GM03348 (cell line): ENCODE measurements at places on chromosomes 1 and 21.

GRCh38 chr1:32713081-32713480 is 10.5 kb upstream of the SYNC start:
- no peak for DNase-seq

DNA sequence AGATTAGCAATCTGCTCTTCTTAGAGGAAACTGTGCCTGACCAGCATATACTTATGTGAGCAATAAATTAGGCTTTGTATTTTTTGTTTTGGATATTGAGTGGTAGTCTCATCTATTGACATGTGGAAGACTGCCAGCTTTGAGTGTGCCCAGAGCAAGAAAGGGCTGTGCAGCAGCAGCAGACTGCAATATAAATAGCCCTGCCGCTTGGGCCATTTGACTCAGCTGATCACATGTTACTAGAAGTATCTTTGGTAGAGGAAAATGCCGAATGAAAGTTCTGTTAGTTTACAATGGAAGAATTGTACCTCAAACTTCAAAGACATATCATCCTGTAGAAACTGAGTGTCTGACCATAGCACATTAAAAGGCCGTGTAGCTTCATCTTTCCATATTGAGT is 9.1 kb upstream of the PSMB2 start:
- DNase-seq, result no peak

GRCh38 chr1:225554216-225554812 is 98.6 kb downstream of the ENAH start:
- DNase-seq, result peak; percentile 54

- DNase-seq, result no peak
These were observed 943.6 kb downstream of the KCNT2 start for GRCh38 chr1:195664628-195665027.

DNA sequence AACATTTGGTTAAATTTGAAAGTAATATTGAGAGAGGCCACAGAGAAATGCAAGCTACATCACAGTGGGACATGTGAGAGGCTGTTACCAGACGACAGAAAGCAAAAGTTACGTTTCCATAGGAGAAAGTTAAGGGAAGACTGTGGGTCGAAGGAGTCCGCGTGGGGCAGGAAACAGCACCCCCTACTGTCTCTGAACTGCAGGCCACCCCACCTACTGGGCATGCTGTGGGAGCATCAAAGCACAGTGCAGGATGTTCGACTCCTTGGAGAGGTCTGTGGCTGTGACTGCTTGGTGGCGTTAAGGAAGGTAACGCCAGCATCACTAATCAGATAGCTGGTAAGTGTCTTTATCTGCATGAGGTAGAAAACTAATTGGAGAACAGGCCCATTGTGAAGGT is 123.9 kb downstream of the PTBP2 start:
- no peak for DNase-seq

- DNase-seq, result peak; percentile 43
These were observed 63.3 kb downstream of the LRRC40 start for GRCh38 chr1:70142075-70142474.

DNA sequence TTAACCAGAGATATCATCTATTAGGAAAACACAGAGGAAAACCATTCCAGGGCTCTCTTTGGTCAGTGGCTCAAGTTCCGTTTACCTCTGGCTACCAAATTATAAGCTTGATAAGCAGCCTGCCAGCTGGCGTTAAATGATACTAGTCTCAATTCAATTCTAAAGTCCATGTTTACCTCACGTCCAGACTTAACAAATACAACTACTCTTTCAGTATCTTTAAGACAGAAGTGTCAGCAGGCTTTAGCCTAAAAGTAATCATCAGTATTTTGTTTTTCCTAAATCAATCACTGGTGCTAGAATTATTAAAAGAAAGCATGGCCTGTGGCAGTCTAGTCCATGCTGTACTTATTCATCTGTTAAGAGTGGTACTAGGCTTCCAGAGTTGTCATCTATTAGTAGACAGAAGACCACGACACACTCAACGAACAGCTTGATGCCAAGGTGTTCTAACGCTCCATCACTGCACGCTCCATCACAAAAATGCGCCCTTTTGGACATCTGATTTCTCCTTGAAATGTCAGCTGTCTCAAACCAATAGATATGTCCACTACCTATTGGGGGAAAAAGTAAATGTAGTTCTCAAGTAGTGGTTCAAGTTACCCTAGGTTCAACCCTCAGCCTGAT is 1.5 kb downstream of the IVNS1ABP start:
- no peak for DNase-seq

- DNase-seq, result no peak
These were observed 29.5 kb downstream of the DRAM2 start for GRCh38 chr1:111110197-111110899.

GRCh38 chr1:61130338-61131000 is 48.1 kb downstream of the NFIA start:
- no peak for DNase-seq

- no peak for DNase-seq
These were observed 193.8 kb downstream of the LYPLAL1 start for GRCh38 chr1:219367496-219367895.

- peak; percentile 44 for DNase-seq
These were observed 220.3 kb upstream of the FGGY start for GRCh38 chr1:59076612-59077011.

DNA sequence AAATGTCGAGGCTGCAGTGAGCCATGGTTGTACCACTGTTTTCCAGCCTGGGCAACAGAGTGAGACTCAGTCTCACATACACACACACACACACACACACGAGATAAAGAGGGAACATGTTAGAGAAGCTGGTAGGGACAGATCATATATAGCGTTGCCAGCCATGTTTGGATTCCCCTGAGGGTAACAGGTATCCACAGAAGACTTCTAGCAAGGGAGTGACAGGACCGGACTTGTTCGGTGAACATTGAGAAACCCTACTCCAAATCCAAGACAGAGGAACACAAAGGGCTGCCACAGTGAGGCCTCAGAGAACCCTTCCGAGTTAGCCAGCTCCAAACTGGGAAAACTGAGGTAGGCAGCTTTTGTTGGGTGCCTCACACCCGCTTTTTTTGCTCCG is 3.7 kb upstream of the SARS1 start:
- no peak for DNase-seq

DNA sequence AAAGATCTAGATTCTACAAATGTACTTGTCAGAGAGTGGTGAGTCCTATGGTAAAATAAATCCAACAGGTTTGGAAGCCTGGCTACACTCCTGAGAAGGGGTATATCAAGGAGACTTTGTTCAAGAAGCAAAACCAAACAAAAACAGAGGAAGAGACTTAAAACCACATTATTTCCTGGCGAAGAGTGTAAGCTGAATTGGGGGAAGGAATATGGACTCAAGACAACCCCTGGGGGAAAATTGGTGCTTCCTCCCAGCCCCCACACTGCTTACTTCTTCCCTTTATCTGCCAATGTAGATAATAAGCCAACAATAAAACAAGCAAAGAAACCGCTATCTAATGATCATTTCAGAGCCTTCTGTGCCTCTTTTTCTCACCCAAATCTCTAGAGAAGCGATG is 48.4 kb upstream of the ZBTB18 start:
- DNase-seq, result no peak

DNA sequence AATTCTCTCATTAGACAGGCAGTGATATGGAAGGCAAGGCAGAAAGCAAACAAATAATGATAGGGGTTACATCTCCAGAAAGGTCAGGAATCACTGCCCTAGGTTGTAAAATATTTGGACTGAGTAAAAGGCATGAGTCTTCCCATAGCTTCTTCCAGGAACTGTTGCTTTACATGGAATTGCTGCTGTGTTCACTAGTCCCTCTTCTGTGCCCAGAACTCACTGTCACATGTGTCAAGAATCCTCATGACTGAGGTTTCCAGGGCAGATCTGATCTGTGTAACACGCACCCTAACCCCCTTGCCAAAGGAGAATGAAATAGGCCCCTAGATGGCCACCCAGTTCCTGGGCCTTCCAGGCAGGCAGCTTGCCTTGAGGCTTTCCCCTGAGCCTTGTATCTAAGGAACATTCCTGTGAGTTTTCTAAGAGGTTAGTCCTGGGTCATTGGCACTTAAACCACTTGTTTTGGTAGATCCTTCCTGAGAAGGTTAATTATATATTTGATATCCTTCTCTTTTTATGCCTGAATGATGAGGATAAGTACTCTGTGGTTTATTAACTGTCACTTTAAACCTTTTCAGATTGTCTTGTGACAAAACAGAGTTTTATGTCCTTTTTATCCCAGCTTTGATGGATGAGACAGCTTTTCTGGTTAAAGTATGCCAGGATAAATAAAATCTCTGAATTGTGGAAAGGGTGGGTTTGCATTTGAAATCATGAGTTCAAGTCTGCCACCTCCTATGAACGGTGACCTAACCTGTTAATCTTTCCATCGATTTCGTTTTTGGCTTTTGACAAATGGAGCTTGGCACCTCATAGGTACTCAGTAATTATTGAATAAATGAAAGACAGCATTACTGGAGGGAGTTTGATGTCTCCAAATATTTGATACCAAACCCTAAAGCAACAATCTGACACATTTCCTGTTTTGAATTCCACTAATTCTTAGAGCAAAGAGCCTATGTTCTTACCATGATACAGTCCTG is 163.3 kb downstream of the DHRS3 start:
- peak; percentile 61 for DNase-seq

DNA sequence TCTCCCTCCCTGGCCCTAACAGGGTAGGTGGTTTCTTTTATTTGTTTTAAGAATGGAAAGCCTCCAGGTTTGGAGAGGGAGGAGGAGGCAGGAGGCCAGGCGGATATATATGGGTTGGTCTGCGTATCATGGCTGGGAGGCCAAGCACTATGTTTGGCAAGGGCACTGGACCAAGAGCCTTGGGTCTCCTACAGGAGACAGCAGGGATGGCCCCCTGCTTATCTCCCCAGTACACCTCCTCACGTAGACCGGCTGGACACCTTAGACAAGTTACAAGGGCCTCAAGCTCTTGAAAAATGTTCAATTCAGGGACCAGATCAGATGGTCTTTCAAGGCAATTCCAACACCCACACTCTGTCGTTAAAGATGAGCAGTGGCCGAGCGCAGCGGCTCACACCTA is 10.9 kb downstream of the SLC41A1 start:
- DNase-seq, result no peak

GRCh38 chr1:214524824-214525223 is 26.6 kb downstream of the PTPN14 start:
- peak; percentile 33 for DNase-seq

- DNase-seq, result no peak
These were observed 255.1 kb downstream of the NPHP4 start for GRCh38 chr1:5737081-5737480.

DNA sequence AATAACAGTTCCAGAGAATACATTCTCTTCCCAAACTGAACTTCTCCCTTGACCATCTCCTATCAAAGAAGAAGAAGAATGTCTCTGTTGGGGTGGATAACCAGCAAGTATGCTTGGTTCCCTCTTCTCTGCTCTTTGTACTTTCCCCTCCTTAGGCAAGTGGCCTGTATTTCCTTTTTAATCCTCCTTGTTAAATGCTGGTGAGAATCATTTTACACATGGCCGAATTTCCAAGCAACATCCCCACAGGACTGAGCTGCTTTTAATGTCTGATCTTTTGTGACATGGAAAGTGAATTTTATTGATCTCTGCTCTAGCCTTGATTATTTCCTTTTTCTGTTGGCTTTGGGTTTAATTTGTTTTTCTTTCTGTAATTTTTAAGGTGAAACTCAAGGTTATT is 336.7 kb downstream of the DUSP10 start:
- no peak for DNase-seq

DNA sequence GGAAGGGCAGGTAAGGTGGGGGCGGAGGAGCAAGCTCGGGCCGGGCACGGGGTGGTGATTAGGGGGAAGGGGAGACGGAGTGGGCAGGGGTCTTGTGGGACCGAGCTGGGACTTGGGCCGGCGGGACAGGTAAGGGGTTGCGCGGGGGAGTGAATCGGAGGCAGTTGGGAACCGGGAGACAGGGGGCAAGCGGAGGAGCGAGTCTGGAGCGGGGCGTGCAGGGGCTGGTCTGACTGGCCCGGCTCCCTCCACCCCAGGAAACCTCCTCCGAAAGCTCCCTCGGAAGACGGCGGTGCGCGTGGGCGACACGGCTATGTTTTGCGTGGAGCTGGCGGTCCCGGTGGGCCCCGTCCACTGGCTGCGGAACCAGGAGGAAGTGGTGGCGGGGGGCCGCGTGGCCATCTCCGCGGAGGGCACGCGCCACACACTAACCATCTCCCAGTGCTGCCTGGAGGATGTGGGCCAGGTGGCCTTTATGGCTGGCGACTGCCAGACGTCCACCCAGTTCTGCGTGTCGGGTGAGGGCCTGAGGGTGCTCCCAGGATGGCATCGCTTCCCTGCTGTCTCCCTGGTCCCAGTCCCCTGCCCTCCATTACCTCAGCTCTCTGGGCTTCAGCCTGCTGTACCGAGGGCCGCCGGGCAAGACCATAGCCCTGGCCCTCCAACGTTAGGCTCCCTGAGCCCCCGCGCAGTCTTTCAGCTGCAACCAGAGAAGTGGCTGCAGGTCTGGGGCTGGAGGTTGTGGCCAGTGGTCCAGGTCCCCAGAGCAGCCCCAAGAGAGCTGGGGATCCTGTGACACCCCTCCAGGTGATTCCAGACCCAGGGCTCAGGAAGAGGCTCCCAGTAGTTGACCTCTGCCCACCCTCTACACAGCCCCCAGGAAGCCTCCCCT is 6.3 kb downstream of the OBSCN start:
- DNase-seq, result no peak

DNA sequence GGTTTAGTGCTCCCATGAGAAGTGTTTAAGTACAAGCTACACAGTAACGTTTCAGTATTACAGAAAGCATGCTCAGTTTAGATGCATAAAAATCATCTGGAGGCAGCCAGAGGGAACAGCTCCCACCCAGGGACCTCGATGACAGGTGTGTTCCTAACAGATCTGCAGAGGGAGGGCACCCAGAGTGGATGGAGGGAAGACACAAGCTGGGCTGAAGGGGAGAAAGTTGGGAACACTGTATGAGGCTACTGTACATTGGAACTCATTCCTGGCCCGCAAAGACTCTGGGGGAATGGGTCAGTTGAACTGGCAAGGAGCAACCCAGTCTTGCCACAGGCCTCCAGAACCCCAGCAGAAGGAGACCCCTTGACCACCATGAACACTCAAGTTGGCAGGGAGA is 52.4 kb downstream of the ZP4 start:
- DNase-seq, result no peak

DNA sequence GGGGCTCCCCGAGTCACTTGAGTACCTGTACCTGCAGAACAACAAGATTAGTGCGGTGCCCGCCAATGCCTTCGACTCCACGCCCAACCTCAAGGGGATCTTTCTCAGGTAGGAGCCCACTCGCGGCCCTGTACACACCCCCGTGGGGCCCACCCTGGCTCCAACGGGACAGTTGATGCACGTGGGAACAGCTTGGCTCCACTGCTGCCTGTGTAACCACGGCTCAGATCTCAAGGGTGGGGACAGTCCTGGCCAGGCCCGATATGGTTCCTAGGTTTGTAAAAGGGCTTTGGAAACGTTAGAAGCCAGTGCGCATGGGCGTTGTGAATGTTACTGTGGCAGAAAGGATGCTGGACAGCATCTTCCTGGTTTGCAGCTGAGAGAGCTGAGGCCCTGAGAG is 18.8 kb downstream of the PODN start:
- no peak for DNase-seq
